Left renal cortex interstitium (tissue), 4 donors: ENCODE measurements at places on chromosomes 13 and 19.
A peak's percentile ranks its signal among the peaks of the same experiment; 100 is the strongest.

DNA sequence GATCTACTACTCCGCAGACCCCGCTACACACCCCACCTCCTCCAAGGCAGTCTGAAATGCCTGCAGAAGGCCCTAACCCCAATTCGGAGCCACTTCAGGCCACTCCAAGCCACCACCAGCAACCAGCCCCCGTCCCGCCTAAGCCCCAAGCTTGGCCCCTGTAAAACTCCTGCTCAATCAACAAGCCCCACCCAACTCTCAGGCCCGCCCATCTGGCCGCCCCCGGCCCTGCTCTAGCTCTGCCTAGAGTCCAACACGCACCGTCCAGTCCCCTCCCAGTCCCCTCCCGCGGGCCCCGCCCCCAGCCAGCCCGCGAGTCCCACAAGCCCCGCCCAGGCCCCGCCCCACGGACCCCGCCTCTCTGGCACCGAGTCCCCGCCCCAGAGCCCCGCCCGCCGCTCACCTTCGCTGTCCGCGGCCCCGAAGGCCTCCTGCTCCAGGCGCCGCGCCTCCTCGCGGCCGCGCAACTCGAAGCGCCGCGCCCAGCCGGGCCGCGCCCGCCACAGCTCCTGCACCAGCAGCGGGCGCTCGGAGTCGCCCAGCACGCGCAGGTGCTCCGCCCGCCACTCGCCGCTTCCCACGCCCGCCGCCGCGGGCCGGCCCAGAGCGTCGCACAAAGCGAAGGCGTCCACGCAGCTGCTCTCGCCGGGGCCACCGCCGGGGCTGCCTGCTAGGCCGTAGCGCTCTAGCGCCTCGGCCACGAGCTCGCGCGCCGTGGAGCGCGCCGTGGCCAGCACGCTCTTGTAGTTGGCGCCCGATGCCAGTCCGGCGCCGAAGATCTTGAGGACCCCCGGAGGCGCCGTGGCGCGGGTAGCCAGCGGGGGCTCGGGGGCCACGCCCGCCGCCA lies 1.6 kb downstream of the RASIP1 start:
- peak; percentile 85 for DNase-seq

DNA sequence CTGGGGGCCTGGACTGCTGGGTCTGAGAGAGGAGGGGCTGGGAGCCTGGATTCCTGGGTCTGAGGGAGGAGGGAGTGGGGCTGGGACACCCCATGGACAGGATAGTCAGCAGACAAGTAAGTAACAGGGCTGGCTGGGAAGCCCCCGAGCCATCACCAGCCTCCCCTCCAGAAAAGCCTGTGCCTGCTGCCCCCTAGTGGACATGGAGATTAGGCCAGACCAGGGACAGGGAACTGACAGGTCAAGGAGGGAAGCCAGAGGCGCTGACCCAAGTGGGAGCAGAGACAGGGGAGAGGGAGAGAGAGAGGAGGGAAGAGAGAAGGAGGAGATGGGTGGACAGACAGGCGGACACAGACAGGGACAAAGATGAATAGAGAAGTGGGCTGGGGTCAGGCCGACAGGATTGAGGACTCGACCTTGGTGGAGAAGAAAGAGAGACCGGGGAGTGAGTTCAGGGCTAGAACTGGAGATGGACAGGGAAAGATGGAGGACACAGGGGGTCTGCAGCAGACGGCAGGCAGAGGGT lies 6.7 kb upstream of the ERFL start:
- no peak for DNase-seq

DNA sequence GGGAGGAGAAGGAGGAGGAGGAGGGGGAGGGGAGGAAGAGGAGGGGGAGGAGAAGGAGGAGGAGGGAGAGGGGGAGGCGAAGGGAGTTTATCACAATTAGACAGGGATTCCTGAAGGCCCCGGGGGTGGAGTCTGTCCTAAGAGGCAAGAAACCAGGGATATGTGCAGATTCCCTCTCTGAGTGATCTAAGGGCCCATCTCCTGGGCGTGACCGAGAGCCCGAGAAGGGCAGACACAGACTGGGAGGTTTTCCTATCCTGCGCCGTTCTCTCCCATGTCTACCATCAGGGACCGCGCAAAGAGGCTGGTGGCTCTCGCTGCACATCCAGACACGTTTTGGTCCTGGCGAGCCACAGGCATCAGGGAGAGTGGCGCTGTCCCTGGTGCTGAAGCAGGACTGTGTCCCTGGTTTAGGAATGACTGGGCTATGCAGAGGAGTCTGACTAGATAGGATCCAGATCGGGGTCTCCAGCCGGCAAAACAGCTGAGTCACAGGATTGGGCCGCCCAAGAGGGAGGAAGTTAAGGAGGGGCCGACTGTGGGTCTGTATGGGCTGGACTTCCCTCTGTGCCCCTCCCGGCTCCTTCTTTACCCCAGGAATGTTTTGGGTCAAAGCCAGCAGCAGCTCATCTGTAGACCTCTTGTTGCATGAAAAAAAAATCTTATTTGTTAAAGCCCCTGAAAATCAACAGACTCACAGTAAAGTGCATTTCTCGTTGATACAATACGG lies 17.9 kb upstream of the ZNF175 start:
- peak; percentile 68 for DNase-seq

- DNase-seq, result no peak
Measured at GRCh38 chr19:55648585-55649267, 714 bp downstream of the CCDC106 start.

DNA sequence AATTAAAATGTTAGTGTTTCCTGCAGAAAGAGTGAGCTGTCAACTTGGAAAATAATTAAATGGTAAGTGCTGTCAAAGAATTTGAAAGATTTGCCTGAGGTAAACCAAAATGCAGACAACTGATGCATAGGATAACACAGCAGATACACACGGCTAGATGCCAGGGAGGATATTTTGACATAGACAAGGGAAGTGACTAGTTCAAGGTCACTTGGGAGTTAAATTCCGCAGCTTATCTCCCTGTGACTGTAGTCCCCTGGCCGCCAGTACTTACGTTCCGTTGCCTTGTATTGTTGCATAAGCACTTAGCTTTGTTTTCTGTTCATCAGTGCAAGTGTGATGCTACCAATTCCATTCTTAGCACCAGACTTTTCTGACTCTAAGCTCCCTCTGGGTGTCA lies 247.3 kb upstream of the MAB21L1 start:
- DNase-seq, result no peak

DNA sequence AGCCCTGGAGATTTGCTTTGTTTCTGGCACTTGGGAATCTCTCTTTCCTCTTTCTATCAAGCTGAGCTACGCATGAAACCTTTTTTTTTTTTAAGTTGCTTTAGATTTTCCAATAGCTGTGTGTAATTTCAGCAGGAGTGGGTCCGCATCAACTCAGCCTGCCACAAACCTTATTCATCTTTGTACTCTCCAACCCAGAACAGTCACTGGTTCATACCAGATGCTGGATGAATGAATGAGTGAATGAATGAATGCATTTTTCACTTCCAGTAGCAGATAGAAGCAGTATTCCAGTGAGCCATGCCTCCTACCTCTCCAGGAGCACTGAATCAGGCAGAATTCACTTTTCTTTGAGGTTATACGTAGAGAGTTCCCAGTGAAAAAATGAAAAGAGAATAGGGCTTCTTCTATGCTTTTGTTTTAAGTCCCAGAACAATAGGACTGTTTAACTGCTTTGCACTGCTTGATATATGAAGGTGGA lies 221.1 kb downstream of the TM9SF2 start:
- no peak for DNase-seq

GRCh38 chr13:33838647-33839046 lies 20.7 kb downstream of the RFC3 start:
- DNase-seq, result no peak

DNA sequence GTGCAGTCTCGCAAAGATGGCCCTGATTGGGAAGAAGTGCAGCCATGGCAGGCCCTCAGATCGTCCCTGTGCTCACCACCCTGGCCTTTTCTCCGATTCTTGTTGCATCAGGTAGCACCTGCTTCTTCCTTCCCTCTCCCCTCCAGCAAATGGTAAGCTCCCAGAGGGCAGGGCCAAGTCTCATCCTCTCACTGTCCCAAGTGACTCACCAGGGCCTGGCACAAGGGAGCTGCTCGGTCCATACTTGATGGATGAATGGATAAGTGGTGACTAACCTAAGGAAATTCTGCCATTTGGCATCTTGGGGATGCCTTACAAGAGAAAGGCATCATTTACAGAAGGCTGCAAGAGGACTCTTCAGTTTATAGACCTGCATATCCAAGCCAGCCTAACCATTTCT lies 84.9 kb downstream of the ZIC5 start:
- no peak for DNase-seq

DNA sequence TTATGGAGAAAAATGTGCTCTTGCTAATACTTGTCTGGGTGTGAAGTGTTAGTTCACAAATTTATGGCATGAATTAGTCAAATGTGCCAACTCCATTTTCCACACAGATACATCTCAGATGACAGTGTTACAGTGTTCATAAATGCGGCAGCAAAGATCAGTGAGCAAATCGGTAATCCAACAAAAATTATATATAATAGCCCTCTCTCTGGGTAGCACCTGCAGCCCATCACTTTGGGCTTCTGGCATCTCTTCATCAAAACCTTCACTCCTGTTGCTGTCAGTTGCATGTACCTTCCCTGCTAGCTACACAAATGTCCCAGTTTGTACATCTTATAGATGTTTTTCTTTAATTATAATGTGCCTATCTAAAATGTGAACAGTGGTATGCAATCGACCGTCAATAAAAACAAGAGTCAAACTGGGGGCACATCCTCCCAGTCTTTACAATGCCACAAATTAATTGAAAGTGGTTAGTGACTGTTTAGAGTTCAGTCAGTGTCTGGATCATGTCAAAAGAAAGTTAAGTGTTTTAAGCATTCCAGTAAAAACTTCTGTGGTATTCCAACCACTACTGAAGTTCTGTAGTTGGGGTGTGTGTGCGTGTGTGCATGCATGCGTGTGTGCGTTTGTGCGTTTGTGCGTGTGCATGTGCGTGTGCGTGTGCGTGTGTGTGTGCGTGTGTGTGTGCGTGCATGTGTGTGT lies 448.9 kb downstream of the DCT start:
- DNase-seq, result no peak

DNA sequence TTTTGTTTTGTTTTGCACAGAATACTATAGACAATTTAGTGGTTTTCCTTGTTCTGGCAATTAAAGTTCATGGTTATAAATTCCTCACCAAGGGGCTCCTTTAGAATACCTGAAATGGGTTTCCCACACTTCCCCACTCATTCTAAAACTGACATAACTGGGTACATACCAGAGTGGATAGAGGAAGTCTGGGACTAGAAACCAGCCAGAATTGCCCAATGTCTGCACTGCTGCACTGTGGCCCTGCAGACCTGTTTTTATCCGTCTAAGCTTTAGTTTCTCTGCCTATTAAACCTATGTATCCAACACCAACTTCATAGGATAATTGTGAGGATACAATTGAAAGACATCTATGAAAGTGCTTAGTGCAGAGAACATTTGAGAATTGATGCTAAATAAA lies 498.6 kb downstream of the KCTD12 start:
- no peak for DNase-seq

DNA sequence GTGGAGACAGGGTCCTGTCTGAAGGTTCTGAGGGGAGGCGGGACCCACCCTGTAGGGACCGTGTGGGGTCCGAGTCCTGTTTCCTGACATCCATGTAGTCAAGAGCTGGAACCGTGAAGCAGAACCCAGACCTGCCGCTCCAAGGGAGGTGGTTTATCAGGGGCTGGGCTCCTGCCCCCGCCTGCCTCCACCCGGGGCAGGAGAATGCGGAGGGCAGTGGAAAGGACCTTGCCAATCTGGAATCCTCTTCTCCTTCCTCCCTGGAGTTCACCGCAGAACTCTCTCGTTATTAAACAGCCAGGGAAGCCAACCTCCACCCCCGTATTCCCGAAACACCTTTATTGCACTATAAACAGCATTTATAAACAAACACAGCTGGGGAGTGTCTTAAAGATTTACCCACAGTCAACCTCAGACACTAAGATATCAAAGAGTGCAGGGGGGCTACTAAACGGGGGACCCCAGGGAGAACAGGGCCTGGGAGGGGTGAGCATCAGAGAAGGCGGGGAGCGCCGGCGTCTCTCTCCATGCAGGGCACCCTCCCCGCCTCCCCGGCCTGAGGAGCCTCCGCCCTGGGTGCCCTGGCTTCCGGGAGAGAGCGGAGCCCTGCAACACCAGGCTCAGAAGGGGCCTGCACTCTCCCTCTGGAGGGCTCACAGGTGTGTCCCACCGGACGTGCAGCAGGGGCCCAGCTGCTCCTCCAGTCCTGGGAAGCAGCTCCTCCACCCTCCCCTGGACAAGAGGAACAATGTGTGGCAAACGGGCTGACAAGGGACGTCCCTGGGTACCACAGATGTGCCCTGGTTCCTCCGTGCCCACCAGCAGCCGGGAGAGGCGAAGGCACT lies 3.6 kb downstream of the C2CD4C start:
- DNase-seq, result no peak

DNA sequence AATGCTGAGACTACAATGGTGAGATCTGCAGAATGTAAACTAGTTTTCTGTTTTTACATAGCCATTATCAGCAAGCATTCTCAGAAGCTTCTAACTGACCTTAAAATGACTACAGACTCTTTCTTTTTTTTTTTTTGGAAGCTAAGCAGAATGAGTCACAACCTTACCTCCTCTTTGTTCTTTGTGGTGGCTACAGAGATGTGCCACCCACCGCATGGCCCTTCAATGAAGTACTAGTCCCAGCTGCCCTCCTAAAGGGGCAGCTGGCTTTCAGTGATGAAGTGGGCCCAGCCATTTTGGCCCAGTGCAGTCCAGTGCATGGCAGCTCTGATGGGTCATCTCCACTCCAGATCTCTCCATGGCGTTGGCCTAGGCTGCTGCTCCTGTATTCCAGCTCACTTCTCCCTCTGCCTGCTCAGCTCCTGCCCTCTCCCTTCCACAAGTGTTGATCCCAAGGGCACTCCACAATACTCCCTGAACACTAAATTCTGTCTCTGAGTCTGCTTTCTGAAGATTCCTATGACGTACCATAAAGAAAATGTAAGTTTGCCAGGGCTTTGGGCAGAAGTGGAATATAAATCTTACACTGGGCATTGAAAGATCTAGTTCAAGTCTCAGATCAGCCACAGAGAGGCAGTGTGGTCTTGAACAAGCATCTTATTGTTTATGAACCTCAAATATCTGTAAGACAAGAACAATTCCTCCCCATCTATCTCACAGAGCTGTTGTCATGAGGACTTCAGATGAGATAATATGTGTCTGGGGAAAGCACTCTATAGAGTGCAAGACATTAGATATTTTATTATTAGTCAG lies 85.6 kb downstream of the RXFP2 start:
- DNase-seq, result no peak
